NCI-H1930 (cell line): ENCODE measurements at places on chromosomes 2 and 18.

- DNase-seq = no peak
Measured at GRCh38 chr2:175577368-175577970, 396.0 kb upstream of the ATP5MC3 start.

DNA sequence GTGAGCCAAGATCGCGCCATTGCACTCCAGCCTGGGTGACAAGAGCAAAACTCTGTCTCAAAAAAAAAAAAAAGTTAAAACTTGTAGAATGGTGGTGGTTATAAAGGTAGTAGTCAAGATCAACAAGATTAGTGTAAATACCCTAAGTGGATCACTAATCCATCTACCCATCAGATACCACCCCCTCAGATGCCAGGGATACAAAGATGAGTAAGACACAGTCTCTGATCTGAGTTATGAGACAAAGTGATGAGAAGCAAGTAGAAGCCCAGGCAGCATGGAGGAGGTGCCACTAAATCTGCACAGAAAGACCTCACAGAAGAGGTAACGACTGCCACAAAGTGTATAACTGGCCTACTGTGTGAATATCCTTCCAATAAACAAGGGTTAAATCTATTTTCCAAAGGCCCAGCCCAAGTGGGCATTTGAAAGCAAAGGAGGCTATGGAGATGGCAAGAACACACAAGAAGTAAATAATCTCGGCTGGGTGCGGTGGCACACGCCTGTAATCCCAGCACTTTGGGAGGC, 20.2 kb downstream of the NFE2L2 start:
- DNase-seq = no peak

DNA sequence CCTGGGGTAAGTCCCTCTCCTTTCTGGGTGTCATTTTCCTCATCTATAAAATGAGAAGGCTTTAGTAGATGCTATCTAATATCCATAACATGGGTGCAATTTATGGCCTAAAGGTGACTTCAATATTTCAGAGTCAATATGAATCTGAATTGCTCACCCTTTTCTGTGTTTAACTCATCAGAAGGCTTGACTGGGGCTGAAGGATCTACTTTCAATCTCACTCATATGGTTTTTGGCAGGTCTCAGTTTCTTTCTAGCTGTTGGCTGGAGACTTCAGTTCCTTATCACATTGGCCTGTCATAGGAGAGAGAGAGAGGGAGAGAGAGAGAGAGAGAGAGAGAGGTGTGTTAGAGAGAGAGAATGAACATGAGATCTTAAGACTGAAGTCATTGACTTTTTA, 343.7 kb upstream of the MEX3C start:
- no peak for DNase-seq

DNA sequence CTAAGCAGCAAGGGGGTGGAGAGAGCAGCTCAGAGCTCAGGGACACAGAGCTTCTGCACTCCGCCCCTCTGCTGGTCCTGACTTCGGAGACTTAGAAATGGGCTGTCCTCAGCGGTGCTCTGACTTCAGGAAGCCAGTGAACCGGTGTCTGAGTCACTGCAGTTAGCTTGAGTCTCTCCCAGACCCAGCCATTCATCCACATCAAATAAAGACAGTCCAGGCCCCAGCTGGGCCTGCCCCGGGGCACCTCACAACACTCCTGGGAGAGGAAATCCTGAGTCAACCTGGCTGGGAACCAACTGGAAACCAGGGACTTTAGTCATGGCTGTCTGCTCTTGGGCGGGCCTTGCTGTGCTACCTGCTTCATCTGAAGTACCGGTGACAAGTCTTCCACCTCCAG, 5.4 kb upstream of the ITGB6 start:
- no peak for DNase-seq

- no peak for DNase-seq
Measured at GRCh38 chr18:55265984-55266383, 306.7 kb upstream of the CCDC68 start.

DNA sequence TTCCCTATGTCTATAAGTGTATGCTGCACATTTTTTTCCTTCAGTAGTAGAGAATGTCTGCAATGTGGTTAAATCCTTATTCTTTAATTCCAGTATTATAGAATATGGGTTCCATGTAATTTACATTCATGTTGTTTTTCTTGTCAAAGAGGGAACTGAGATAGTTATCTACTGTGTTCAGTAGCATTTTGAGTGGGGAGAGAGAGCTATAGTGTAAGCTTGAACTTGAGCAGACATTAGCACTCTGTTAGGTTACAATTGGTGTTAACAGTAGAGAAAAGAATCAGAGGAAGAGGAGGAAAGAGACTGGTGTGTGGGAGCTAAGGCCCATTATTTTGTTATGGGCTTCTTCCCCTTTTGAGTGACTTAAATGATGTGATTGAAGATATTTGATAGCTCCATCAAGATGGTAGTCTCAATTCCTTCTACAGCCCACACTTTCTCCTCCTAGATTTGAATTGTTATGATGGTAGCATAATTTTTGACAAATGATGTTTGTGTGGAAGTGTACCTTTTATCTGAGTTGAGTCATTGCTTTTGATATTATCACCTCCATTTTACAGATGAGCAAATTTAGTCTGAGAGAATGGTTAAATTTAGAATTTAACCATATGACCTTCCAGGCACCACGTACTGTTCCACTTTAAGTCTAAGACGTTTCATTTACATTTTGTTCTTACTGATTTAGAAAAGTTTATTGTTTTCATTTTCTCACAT, 71.3 kb downstream of the FMNL2 start:
- DNase-seq = no peak

GRCh38 chr2:88967844-88968243, 276.4 kb downstream of the RPIA start:
- DNase-seq = no peak

DNA sequence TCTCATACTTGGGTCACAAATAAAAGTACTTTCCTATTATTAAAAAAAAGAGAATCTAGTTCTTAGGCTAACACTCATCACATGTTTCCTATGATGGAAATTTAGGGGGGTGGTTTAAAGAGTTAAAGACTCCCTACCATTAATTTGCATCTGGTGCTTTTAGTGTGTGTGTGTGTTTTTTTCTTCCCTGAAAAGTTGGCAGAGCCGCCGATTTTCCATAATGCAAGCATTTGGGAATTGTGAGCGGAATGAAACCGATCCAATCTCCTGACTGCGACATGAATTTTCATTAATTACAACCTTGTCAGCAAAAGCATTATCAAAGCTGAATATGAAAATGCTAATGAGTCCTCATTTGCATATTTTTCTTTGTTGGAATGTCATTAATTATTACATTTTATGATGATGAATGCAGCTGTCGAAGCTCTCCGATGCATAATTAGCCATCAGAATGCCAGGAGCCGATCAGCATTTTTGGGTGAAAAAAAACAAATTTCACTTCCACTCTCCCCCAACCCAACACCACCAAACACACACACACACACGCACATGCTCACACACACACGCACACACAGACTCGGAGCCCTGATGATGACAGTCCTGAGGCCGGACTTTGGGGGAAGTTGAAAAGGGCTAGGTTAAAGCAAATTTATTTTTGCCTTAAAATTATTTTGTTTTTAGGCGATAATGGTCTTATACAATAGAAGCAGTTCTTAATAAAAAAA, 165.4 kb downstream of the TCF4 start:
- no peak for DNase-seq

DNA sequence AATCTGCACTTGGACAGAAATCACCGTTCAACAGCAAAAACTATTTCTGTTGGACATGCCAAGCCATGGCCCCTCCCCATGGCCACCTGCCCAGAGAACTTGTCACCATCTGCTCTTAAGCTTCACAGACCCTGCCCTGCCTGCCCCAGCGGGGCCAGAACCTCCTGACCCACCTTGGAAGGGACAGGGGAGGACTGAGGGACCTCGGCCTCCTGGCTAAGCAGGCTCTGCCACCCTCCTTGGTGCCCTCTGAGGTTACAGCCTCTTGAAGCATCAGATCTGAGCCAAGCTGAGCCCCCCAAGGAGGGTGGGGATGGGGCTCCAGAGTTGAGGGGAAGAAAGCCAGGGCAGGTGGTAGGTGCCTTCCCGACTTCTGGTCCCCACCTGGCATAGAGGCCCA, 6.5 kb downstream of the TEX261 start:
- no peak for DNase-seq

DNA sequence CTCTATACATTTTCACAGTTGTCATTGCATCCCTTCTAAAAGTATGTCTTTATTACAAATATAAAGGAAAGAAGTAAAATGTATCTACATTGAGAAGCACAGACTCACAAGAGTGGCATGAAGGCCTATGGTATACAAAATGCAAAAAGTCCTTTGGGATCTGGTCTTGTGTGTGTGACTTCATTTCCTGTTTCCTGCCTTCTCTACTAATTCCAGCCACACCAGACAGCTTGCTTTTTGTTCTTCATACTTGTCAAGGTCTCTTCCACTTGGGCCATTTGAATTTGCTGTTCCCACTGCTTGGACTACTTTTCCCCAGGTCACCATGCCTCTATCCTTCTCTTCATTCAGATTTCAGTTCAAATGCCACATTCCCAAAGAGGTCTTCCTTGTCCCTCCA, 6.7 kb upstream of the PNO1 start:
- no peak for DNase-seq

DNA sequence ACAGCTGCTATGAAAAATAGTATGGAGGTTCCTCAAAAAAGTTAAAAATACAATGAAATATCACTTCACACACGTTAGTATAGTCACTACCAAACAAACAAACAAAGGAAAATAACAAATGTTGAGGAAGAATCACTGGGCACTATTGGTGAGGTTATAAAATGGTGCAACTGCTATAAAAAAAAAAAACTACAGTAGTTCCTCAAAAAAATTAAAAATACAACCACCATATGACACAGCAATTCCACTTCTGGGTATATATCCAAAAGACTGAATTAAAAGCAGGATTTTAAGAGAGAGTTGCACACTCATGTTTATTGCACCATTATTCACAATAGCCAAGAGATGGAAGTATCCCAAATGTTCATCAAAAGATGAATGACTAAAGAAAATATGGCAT, 80.9 kb upstream of the POU3F3 start:
- no peak for DNase-seq

DNA sequence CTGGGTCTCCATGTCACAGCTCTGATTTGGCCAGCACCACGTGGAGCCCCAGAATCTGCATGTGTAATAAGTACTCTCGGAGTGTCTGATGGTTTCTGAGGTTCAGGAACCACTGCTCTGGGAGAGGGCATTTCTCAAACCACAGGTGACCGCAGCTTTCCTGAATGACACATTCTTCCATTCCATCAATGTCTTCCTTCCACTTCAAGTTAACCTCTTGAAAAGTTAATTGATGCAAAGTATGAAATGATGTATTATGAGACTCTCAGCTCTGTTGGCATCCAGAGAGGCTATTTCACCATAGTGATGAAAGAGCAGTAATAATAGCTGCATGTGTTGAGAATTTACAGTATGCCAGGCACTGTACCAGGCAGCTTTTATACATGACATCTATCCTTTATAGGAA, 61.3 kb upstream of the CRIM1 start:
- no peak for DNase-seq

DNA sequence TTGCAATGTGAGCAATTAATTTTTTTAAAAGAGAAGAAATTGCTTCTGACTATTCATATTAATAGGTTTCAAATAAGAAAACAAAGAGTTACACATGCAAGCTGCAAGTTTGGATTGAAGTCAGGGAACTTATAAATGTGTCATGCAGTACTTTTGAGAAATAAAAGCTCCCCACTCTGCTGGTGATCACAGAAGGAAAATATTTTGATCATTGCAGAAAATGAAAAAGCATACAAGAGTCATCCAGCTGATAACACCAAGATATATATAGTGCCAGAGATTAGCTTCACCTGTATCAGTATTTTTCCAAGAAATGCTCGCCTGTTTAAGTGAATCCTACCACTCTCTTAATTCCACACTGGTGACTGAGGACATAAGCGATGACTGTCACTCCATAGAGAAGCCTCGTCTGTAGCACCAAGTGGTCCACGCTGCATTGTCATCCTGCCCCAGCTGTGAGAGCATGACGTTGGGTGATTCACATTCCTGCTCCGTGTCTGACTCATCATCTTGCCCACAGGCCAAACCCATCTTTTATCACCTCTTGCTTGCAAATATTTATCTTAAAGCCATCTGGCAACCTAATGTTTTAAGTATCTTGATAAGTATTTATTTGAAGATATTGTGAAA, 178.0 kb downstream of the ASXL3 start:
- no peak for DNase-seq
